Natural killer cell (primary cell): ENCODE measurements at places on chromosomes 3 and 15. TPM values are rescaled to one million over a fixed set of nuclear protein-coding genes. Genes with fewer than 3 reads are reported as not detected.

GRCh38 chr15:33022629-33023028 lies 171.9 kb downstream of the FMN1 start:
- H3K4me1 ChIP-seq: no peaks in the 10 kb centered on the region
- H3K27ac ChIP-seq: no peak overlapping the region
- DNase-seq: no peak
- no peaks in the 10 kb centered on the region for H3K27me3 ChIP-seq

- H3K4me1 ChIP-seq: no peaks in the 10 kb centered on the region
- H3K27ac ChIP-seq: no peak overlapping the region
- no peaks in the 10 kb centered on the region for H3K27me3 ChIP-seq
- no peak for DNase-seq
Observed at GRCh38 chr3:12420393-12420792, 63.9 kb upstream of the TSEN2 start.

DNA sequence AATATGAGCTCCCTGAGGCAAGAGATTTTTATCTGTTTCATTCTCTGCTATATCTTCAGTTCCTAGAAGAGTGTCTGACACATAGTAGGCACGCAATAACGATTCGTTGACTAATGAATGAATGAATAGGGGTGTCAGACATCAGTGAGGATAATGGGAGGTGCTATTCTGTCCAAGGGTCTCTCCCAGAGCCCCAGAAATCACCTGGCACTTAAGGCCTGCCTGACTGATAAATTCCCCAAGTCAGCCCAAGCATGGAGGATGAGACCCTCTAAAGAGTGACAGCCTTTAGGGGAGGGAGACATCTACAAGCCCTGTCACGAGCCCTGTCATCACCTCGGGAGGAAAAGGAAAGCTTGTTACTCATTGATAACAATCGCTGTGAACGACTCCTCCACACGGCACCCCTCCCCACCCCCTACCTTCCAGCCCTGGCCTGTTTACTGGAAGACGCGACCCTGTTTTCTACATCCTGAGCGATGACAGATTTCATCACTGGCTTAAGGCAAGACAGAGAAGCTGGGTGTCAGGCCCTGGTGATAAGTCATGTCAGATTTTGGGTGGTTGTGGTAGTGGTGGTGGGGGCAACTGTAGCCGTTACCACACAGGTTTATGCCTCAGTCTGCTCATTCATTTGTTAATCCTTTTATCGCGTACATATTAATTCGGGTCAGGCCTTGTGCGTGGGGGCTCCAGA lies 23.1 kb downstream of the BHLHE40 start:
- peak; percentile 61 for DNase-seq
- H3K36me3 ChIP-seq: no peaks in the 10 kb centered on the region
- H3K4me1 ChIP-seq: peaks cover 55% of the 10 kb centered on the region
- H3K27ac ChIP-seq: peak overlapping the region; percentile 26
- no peaks in the 10 kb centered on the region for H3K27me3 ChIP-seq

DNA sequence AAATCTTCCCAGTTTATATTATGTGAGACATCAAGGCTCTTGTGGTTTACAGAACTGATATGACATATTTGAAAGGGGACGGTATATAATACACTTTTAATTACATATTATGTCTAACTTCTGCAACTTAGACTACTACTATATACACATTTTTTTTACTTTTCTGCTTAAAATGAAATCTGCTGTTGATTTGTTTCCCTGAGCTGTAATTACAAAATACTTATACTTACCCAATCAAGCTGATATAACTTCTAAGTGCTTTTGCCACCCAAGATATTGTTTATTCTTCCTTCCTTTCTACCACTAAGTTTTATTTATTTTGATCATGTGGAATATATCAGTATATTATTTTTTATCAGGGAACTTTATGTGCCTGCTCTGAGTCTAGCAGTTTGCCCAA lies 654.0 kb upstream of the TGFBR2 start:
- DNase-seq: no peak
- no peaks in the 10 kb centered on the region for H3K36me3 ChIP-seq
- H3K27ac ChIP-seq: no peak overlapping the region
- H3K4me1 ChIP-seq: no peaks in the 10 kb centered on the region
- H3K4me3 ChIP-seq: no peak overlapping the region

GRCh38 chr3:38985581-38985980 lies 66.2 kb downstream of the SCN11A start:
- no peaks in the 10 kb centered on the region for H3K4me1 ChIP-seq
- no peak overlapping the region for H3K4me3 ChIP-seq
- no peaks in the 10 kb centered on the region for H3K36me3 ChIP-seq

DNA sequence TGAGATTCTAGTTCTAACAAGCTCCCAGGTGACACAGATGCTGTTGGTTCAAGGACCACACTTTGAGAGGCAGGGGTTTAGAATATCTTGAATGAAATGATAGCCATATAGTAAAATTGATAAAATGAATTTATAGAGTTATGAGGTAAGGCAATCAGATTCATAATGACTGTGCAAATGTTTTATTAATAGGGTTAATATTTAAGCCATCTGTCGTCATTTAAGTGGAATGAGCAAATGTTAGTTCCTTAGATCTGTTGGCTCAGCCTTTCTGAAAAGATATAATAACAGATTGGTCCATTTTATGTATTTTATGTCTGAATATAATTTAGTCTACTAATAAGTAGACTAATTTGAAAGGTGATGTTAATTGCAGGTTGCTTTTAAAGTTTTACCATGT lies 12.9 kb downstream of the REC114 start:
- no peaks in the 10 kb centered on the region for H3K4me1 ChIP-seq
- H3K27ac ChIP-seq: no peak overlapping the region
- H3K27me3 ChIP-seq: no peaks in the 10 kb centered on the region
- H3K36me3 ChIP-seq: no peaks in the 10 kb centered on the region
- no peak for DNase-seq
- H3K4me3 ChIP-seq: no peak overlapping the region

DNA sequence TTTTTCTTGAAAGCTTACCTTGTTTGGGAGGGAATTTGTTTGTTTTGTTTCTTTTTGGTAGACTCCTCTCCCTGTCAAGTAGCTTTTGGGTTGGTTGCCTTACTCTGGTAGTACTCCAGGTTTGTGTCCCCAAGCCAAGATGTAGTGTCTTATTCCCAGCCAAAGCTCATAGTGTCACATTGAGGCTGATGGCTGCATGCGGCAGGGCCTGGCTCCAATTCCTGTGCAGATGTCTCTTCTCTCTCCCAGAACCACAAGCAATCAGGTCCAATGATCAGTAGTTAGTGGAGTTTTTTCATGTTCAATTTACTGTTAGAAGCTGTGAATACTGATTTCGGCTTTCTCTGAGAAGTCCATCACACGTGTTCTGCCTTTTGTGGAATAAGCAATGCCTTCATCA lies 221.1 kb upstream of the THBS1 start:
- H3K4me1 ChIP-seq: no peaks in the 10 kb centered on the region
- no peak overlapping the region for H3K4me3 ChIP-seq
- H3K27me3 ChIP-seq: peaks cover 2% of the 10 kb centered on the region
- no peaks in the 10 kb centered on the region for H3K36me3 ChIP-seq

- no peak overlapping the region for H3K27ac ChIP-seq
- DNase-seq: no peak
- H3K36me3 ChIP-seq: no peaks in the 10 kb centered on the region
- H3K4me1 ChIP-seq: no peaks in the 10 kb centered on the region
- no peak overlapping the region for H3K4me3 ChIP-seq
- H3K27me3 ChIP-seq: no peaks in the 10 kb centered on the region
Observed at GRCh38 chr3:58621086-58621830, 44.1 kb upstream of the FAM107A start.

DNA sequence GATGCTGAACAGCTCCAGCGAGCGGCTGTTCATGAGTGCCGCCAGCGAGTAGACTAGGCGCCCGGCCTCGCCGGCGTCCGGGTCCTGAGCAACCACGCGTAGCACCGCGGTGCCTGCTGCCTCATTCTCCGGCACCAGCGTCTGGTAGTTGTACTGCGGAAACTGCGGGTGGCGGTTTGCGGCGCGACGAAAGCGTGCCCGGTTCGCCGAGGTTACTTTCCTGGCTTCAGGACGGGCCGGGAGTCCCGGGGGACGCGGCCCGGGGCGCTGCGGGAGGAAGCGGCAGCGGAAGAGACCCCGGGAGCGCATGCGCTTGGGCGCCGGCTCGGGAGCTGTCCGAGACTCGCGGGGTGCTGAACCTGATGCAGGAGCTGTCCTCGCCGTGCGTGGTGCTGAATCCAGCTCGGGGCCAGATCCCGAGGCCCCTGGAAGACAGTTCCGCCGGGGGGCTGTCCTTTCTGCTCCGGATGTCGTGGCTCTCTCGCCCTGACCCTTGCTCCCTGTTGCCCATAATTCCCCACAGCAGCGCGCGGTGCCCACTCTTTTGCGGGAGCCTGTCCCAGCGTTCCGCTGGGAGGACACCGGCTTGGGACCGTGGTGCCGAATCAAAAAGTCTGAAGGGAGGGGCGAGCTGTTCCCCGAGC lies 1.1 kb downstream of the CELSR3 start:
- peak; percentile 88 for DNase-seq
- no peak overlapping the region for H3K4me3 ChIP-seq
- no peaks in the 10 kb centered on the region for H3K36me3 ChIP-seq
- peaks cover 42% of the 10 kb centered on the region for H3K4me1 ChIP-seq
- peaks cover 16% of the 10 kb centered on the region for H3K27me3 ChIP-seq
- no peak overlapping the region for H3K27ac ChIP-seq

DNA sequence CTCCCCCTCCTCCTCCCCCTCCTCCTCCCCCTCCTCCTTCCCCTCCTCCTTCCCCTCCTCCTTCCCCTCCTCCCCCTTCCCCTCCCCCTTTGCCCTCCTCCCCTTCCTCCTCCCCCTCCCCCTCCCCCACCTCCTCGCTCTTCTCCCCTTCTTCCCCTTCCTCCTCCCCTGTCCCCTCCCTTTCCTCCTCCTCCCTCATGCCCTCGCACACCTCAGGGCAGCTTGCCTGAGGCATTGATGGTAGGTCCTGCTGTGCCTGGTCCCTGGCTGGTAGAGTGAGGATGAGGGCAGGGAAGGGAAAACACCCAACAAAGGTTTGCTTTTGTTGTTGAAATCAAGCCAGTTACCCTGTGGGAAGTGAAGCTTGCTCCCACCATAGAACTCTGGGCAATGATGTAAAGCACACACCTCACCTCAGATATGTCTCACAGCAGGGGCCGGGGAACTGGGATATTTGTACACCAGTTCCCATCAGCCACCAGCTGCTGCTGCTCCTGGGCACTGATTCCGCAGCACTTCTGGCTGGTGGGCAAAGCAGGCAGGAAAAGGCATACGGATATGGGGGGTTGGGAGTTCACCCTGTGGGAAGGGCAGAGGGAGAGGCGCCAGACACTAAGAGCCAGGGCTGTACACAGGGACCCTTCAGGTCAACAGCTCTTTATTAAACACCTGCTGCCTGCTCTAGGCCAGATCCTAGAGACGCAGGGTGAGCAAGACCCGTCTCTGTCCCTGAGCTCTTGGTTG lies 13.8 kb downstream of the ISG20 start:
- H3K27ac ChIP-seq: no peak overlapping the region
- peaks cover 33% of the 10 kb centered on the region for H3K36me3 ChIP-seq
- H3K4me3 ChIP-seq: no peak overlapping the region
- H3K27me3 ChIP-seq: no peaks in the 10 kb centered on the region
- no peak for DNase-seq

DNA sequence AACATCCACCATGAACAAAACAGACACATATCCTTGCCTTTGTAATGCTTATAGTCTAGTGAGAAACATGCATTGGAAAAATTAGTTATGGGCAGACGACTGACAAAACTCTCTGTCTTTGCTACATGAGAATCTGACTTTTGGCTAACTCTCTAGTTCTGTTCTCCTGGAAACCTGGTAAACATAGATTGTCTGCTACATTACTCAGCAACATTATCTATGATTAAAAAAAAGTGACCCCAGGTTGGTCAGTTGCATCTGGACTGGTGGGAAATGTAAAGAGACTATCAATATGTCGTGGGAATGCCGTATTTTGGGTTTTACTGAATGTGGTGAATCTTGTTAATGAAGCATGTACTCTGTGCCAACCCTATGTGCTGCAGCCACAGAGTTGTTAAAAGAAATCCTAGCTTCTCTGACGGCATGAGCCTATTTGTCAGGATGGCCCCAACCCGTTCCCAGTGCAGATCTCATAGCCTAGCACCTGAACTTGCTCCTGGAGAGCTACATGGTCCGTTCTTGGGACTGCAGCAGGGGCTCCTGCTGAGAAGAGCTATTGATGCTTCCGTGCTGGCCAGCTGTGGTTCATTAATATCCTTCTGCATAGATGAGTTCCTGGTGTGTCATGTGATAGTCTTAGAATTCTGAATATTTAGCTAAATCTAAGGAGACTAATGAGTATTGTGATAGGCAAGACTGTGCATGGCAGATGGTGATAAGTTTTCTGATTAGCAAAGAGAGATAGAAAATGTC lies 311.7 kb upstream of the ZNF717 start:
- no peak for DNase-seq
- no peak overlapping the region for H3K4me3 ChIP-seq
- H3K36me3 ChIP-seq: no peaks in the 10 kb centered on the region
- H3K27me3 ChIP-seq: no peaks in the 10 kb centered on the region

- H3K4me3 ChIP-seq: no peak overlapping the region
- H3K27me3 ChIP-seq: no peaks in the 10 kb centered on the region
- no peak overlapping the region for H3K27ac ChIP-seq
- no peaks in the 10 kb centered on the region for H3K36me3 ChIP-seq
- DNase-seq: no peak
Observed at GRCh38 chr15:85503151-85503799, 122.9 kb downstream of the AKAP13 start.

GRCh38 chr15:71468715-71469114 lies 341.6 kb upstream of the NR2E3 start:
- no peak overlapping the region for H3K4me3 ChIP-seq
- DNase-seq: no peak
- no peak overlapping the region for H3K27ac ChIP-seq
- H3K4me1 ChIP-seq: no peaks in the 10 kb centered on the region
- H3K36me3 ChIP-seq: no peaks in the 10 kb centered on the region
- H3K27me3 ChIP-seq: no peaks in the 10 kb centered on the region

DNA sequence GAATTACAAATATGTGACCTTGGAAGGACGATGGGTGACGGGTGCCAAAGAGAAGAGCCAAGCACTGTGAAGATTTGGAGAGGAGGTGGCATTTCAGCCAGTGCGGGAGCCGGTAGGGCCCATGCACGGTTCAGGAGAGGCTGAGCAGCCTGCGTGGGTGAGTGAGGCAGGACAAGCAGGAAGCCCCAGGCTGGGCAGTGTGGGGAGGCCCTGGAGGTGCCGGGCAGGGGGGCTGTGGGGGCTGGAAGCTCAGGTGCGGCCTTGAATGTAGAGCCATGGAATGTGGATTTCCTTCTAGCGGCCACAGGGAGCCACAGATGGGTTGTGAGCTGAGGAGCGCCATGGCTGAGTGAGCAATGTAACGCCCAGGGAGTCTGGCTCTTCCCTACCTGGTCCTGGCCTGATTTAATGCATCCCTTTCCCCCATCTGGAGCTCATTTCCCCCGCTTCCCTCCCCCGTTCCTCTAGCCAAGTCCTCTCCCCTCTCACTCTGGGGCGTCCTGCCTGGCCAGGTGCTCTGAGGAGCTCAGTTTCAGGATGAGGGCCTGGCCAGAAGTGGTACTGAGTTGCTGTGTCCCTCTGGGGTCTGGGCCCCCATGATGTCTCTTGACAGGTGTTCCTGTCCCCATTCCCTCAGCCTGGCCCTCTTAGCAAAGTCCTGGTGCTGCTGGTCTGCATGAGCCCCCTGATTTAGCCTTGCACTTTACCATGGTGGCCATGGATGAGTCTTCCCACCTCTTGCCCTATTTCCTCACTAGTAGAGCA lies 41.8 kb upstream of the IQSEC1 start:
- peaks cover 20% of the 10 kb centered on the region for H3K4me1 ChIP-seq
- H3K4me3 ChIP-seq: no peak overlapping the region
- no peaks in the 10 kb centered on the region for H3K36me3 ChIP-seq

- H3K36me3 ChIP-seq: no peaks in the 10 kb centered on the region
- no peak overlapping the region for H3K27ac ChIP-seq
- DNase-seq: no peak
- H3K27me3 ChIP-seq: no peaks in the 10 kb centered on the region
Observed at GRCh38 chr3:46854555-46854991, 8.7 kb downstream of the MYL3 start.

Gene PLCD1
- 29.4 TPM for total RNA-seq

Gene ABCF3
- total RNA-seq: 168 TPM

Gene DCLK3
- total RNA-seq: not detected

Gene TMIE
- total RNA-seq: not detected

Gene CPA3
- 1.1 TPM for total RNA-seq

Gene RASL12
- total RNA-seq: not detected
